ENCODE measurements at places on chromosomes 2 and 18. TPM values are rescaled to one million over a fixed set of nuclear protein-coding genes. Genes with fewer than 3 reads are reported as not detected.

DNA sequence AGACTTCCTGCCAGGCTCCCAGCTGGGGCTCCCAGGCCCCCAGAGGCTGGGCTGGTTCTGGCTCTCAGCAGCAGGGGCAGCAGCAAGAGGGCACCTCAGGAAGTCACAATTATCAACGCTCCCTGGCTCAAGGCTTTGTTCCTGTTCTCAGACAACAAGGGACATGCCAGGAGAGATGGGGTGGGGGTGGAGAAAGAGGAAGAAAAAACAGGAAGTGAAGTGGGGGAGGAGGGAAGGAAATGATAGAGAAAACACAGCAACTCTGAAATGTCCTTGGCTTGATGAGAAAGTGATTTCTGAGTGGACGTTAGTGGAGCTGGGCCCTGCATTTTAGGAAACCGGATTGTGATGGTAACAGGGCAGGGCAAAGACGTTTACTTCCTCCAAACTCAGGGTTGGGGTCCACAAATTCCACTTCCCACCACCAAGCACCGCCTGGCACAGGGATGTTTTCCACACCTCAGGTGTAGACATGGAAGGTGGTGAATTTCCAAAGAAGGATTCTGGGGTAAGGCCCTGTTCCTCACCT is 40.4 kb downstream of the CYRIA start:
- no peaks in the 10 kb centered on the region for H3K36me3 ChIP-seq
- H3K4me1 ChIP-seq, result peaks cover 16% of the 10 kb centered on the region
- H3K4me3 ChIP-seq, result no peak overlapping the region
- H3K27ac ChIP-seq, result no peak overlapping the region
- no peaks in the 10 kb centered on the region for H3K27me3 ChIP-seq
- DNase-seq, result no peak

DNA sequence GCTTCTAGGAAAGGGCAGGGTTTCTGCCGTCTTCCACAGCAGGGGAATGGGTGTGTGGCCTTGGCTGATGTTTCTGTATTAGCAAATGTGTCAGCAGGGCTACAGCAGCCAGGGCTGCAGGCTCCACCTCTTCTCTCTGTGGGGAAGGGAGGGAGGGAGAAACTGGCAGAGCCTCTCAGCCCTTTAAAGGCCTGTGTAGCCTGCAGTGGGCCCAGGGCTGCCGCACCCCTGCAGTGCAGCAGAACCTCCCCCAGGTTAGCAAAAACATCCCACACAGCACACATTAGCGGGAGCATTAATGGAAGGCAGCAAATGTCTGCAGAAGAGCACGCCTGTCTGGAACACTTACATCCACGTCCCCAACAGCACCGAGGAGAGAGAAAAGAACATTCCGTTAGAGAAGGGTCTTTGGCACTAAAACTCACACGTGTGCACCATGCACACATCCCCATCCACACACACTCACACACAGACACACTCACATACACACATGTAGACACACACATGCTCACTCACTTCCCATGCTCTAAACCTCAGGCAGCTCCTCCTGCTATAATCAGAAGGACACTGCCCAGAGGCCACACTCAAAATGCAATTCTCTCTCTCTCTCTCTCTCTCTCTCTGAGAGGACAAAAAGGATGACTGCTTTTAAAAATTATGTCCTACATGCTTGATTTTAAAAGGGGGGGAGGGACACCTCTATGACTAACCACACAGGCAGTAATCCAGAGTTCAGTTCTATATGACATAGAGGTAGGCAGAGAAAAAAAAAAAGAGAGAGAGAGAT is 24.1 kb downstream of the MRPL35 start:
- H3K36me3 ChIP-seq, result no peaks in the 10 kb centered on the region
- H3K27ac ChIP-seq, result no peak overlapping the region
- no peak overlapping the region for H3K4me3 ChIP-seq
- H3K4me1 ChIP-seq, result peaks cover 25% of the 10 kb centered on the region
- no peaks in the 10 kb centered on the region for H3K27me3 ChIP-seq
- no peak for DNase-seq

- DNase-seq, result no peak
- H3K36me3 ChIP-seq, result no peaks in the 10 kb centered on the region
- no peak overlapping the region for H3K4me3 ChIP-seq
- H3K27ac ChIP-seq, result no peak overlapping the region
- H3K4me1 ChIP-seq, result no peaks in the 10 kb centered on the region
These were observed 134.4 kb upstream of the TPO start for GRCh38 chr2:1278861-1279260.

- H3K27ac ChIP-seq, result no peak overlapping the region
- DNase-seq, result no peak
These were observed 366.7 kb downstream of the NUP35 start for GRCh38 chr2:183490914-183491313.

DNA sequence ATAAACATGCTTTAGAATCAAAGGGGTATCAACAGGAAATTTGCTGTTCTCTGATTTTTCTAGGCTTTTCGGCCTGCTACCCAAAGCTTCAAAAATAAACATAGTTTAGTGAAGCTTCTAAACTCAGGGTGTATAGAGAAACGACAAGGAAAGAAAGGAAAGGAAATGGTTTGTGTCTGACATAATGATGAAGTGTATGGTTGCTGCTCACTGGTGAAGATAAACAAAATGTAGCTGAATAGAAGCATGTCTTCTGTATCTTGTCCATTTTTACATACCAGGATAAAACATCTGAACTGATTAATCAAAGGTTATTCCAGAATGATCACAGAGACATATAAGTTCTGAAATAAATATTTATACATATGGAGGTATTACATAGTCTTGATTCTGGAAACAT is 1324.6 kb upstream of the NRXN1 start:
- no peak overlapping the region for H3K27ac ChIP-seq
- no peaks in the 10 kb centered on the region for H3K27me3 ChIP-seq

DNA sequence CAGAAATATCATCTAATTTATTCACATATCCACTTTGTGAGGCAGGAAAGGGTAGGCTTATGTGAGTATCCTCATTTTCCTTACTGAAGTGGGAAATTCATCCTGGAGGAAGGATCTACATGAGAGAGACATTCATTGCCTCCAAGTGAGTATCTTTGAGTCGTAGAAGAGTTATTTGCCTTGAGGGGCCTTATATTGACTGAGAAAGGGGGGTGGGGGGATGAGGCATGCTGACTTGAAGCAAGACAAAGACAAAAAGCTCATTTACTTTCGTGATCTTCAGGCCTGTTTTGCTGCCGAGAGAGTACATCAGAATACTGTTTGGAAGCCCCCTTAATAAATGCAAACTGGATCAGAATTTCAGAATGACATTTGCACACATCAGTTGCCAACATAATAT is 17.6 kb upstream of the NEDD4L start:
- no peaks in the 10 kb centered on the region for H3K36me3 ChIP-seq
- no peak for DNase-seq
- no peak overlapping the region for H3K27ac ChIP-seq
- H3K4me3 ChIP-seq, result no peak overlapping the region

DNA sequence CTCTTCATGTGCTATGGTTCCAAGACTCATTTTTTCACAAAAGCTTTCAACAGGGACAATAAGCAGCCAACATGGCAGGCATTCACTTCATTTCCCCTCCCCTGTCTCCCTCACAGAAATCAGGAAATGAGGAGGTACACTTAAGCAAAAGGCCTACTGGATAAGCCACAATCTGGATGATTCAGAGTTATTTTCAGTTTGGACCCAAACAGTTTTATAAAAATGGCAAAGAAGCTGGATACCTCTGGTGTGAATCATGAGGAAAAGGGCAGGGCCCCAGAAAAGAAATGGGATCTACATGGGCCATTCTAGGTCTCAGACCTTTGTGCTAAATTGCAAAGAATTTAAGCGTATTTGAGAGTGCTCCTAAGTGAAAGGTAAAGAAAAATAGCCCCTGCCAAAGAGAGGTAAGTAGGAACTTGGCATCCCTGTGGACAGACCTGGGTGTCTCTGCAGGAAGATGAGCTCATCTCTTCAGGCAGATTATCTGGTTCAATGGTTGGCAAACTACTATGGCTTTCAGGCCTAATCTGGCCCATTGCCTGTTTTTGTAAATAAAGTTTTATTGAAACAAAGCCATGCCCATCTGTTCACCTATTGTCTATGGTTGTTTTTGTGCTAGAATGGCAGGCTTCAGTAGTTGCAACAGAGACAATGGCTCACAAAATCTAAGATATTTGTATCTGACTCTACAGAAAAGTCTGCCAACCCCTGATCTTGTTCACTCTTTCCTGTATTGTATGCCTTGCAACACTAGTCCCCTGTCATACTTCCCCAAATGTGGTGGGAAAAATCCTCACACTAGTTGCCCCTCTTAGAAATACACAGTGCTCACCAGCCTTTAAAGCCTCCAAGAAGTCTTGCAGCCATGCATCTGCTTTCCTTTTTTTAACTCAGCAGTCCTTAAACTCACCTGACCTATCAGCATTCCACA is 315.0 kb downstream of the ALK start:
- no peaks in the 10 kb centered on the region for H3K4me1 ChIP-seq
- no peaks in the 10 kb centered on the region for H3K27me3 ChIP-seq
- no peak overlapping the region for H3K27ac ChIP-seq
- H3K36me3 ChIP-seq, result no peaks in the 10 kb centered on the region
- DNase-seq, result no peak
- no peak overlapping the region for H3K4me3 ChIP-seq

- H3K4me3 ChIP-seq, result no peak overlapping the region
- H3K36me3 ChIP-seq, result no peaks in the 10 kb centered on the region
- DNase-seq, result no peak
- H3K27ac ChIP-seq, result no peak overlapping the region
- H3K4me1 ChIP-seq, result no peaks in the 10 kb centered on the region
- no peaks in the 10 kb centered on the region for H3K27me3 ChIP-seq
These were observed 85.3 kb downstream of the CCDC178 start for GRCh38 chr18:33355263-33355662.

DNA sequence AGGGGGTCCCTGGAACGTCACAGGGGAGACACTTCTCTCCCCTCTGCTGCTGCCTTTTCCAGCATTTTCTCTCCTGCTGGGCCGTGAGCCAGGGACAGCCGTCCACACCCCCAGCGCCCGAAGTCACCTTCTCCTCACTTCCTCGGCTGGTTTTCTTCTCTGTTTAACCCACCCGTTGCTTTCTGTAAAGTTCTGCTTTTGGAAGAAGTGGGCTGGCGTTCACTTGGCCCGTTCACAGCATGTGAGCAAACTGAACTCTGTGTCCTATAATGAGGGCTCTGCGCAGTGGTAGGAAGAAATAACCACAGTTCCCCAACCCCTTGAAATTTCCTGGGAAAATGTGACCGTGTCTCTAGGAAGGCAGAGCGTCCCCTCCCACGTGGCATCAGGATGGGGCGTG is 187.0 kb upstream of the HDAC4 start:
- H3K4me3 ChIP-seq, result no peak overlapping the region
- H3K27ac ChIP-seq, result no peak overlapping the region
- DNase-seq, result no peak
- H3K36me3 ChIP-seq, result no peaks in the 10 kb centered on the region
- H3K27me3 ChIP-seq, result no peaks in the 10 kb centered on the region
- H3K4me1 ChIP-seq, result no peaks in the 10 kb centered on the region

- H3K4me3 ChIP-seq, result no peak overlapping the region
- H3K4me1 ChIP-seq, result no peaks in the 10 kb centered on the region
- no peaks in the 10 kb centered on the region for H3K36me3 ChIP-seq
- no peak overlapping the region for H3K27ac ChIP-seq
These were observed 2.8 kb downstream of the COLEC12 start for GRCh38 chr18:497688-498087.

DNA sequence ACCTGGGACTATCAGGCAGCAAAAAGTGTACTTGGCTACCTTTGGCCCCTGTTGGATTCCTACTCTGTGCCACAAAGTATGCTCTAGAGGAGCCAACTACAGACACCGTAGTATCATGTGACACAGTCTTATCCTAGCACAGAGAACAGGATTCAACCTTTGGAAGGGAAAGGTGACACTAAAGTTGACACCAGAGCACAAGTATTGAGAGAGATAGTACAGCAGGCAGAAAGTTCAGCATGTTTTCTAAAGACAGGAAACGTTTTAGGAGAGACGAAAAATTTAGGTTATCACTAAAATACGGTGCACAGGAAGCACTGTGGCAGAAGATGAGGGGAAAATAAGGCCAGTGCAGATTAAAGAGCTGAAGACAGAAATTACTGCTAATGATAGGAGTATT is 18.6 kb downstream of the SMAD2 start:
- no peak overlapping the region for H3K4me3 ChIP-seq
- no peak for DNase-seq
- no peaks in the 10 kb centered on the region for H3K27me3 ChIP-seq
- H3K36me3 ChIP-seq, result peaks cover 6% of the 10 kb centered on the region
- peaks cover 10% of the 10 kb centered on the region for H3K4me1 ChIP-seq

DNA sequence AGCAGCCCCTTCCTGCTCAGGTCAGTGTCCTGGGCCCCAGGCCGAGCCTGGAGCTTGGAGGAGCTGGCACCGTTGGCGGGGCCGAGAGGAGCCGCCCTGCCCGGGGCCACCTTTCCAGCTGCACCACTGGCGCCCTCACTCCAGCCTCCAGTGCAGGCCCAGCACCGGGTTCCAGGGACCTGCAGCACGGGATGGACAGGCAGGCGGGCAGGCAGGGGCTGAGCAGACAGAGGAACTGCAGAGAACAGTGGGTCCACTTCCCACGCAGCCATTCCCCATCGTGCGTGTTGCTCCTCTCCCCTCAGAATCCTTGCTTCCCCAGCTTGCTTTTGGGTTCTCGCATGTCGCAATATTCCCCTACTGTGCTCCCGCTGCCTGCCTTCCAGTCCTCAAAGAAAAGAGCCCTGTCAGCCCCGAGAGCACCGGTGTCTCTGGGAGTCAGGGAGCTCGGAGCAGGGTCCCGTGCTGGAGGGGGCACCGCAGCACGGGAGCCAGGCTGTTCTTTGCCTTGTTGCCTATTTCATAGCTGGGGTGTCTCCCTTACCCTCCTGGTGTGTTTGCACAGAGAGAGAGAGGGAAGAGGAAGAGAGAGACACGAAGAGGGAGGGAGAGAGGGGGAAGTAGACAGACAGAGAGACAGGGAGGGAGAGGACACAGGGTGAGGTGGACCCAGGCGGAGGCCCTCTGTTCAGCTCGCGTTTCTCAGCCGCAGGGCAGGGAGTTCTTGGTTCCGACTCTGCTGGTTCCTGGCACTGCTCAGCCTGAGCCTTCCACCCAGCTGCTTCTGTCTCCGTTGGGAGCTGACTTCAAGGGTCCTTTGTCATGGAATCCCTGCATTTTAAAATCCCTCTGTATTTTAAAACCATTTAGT is 126.0 kb downstream of the MBP start:
- peaks cover 2% of the 10 kb centered on the region for H3K36me3 ChIP-seq
- H3K27me3 ChIP-seq, result no peaks in the 10 kb centered on the region
- no peak overlapping the region for H3K4me3 ChIP-seq
- no peak overlapping the region for H3K27ac ChIP-seq
- no peaks in the 10 kb centered on the region for H3K4me1 ChIP-seq

Gene IL36RN
- not detected for total RNA-seq

Gene ACYP2
- 9.0 TPM for total RNA-seq

Gene SEMA4C
- 21.6 TPM for total RNA-seq

Gene NETO1
- total RNA-seq, result not detected

All from GM12878 (cell line).